Fibroblast of lung (primary cell): ENCODE measurements at places on chromosomes 4 and X. TPM values are rescaled to one million over a fixed set of nuclear protein-coding genes. Genes with fewer than 3 reads are reported as not detected.
A peak's percentile ranks its signal among the peaks of the same experiment; 100 is the strongest.

DNA sequence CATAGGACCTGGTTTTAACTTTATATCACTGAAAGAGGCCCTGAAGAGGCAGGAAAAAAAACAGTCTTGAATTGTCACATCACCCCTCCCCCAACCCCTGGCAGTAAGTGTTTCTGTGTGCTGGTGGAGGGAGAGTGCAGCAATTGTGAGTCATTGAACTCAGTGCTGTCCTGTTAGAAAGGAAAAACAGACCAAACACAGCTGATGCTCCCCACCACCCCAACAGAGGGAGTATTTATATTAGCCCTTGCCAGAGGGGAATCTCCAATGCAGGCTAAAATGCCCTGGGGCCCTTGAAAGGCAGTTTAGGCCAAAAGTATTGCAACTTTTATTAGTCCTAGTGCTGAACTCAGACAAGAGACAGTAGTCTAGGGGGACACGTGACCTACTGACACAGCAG lies 197.8 kb upstream of the AGTR2 start:
- peak; percentile 12 for DNase-seq

- no peak for DNase-seq
These were observed 28.8 kb upstream of the IL3RA start for GRCh38 chrX:1307626-1308340.

DNA sequence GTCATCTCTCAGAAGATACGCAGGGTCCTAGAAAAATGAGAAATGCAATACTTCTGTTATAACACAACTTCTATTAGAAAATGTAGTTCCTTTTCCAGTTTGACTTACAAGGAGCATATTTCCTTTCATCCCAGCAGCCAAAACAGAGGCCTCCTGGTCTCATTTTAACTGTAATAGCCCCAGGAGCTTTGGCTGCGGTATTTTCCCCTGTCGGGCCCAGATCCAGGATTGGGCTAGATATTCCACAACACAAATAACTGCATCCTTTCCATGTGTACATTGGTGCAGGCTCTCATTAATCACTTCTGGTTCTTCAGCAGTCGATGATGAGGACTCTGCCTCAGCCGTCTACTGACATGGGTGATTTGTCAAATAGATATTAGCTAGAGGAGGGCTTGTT lies 166.1 kb downstream of the TENM3 start:
- peak; percentile 29 for DNase-seq

DNA sequence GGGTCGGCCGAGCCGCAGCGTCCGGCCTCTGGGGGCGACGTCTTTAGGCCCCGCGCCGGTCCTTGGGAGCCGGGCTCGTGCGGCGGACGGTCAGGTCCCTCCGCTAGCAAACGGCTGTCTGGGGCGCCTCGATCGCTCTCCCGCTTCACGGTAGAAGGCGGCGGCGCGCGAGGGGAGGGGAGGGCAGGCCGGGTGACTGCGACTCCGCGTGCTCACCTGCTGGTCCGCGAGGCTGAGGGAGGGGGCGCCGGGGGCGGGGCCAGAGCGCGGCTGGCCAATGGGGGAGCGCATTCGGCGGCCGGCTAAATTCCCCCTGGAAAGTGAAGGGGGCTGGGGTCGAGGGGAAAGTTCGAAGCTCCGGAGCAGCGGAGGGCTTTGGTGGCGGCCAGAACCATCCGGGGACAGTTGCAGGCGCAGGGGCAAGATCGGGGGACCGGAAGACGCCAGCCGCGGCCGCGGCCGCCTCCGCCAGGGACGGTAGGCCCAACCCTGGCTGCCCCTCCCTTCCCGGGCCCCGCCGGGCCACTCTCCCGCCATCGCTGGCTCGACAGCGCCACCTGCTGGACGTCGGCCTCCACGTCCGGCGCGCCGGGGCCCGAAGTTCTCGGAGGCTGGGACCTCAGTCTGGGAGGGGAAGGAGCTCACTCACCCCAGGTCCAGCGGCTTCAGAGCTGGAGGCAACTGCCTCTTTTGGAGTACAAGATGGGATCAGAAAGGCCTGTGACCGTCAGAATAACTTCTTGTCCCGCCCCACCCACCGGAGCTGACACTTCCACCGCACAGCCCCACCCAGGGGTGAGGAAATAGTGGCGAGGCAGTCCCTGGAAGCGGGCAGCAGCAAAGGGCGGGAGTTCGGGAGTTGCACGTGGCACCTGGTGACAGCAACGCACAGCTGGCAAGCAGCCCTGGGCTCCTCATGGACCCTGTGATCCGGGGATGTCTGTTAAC lies 49.9 kb downstream of the ELF4 start:
- DNase-seq: peak; percentile 53

- no peak for DNase-seq
These were observed 97.8 kb downstream of the SYTL5 start for GRCh38 chrX:38103857-38104812.

DNA sequence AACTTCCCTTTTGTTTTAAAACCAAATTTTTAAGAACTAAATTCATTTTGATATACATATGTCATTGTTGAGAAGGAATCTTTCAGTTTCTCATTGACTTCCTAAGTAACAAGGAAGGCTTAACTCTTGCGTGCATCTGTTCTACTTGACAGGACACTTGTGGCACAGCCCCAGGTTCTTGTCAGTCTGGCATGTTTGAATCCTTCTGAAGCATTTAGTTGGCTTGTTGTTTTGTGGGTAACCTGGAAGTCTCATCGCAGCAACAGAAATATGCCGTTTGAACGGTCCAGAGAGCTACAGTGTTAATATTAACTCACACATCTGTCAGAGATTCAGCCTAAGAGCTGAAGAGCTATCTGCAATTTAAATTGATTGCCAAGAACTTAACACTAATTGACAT lies 76.0 kb downstream of the GLRA3 start:
- no peak for DNase-seq

DNA sequence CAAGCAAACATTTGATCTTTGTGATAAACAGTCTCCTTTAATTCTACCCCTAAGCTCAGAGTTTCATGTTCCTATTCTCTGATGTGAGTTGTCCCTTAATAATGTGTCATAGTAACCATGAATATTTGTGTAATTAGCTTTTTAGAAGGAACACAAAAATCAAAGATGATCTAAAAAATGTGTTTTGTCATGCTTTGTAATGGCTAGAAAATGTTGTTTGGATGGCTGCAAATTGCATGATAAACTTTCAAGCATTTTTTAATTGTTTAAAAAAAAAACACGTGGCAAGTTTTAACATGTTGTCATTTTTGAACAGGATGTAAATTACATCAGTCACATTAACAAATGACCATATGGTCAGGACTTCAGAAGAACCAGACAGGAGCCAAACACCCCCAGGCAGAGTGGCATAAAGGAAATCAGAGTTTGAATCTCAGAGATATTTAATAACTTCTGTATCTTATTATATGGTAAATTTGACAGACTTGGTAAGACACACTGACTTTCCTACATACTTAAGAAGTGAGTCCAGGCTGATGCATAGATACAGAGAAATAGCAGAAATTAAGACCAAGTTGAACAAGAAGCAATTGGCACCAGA lies 223.9 kb upstream of the VEGFC start:
- peak; percentile 73 for DNase-seq

DNA sequence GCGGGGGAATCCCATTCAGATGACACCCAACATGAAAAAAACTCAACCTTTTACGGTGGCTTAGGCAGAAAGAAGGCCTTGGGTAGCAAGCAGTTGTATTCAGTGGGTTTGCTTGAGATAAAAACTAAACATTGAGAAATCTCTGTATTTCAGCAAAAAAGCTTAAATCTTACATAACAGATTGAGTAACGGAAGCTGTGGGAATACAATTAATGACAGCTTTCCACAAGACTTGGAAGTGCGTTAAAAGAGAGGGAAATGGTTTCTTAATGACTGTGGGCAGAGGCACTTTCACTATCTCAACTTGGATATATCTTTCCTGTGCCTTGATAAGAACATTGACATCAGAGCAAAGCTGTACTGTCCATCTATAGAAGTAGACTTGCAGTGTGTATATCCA lies 418.5 kb upstream of the HS3ST1 start:
- peak; percentile 23 for DNase-seq

DNA sequence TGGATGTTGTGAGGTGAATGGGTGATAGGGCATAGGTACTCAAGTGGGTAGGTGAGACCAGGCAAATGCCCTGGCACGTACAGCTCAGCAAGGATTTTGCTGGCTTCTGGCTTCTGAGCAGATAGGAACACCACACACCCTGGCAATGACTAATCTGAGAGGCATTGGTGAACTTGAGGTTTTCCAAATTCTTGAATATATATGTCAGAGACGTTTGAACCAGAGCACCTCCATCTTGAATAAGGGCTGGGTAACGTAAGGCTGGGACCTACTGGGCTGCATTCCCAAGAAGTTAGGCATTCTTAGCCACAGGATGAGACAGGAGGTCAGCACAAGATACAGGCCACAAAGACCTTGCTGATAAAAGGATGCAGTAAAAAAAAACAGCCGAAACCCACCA lies 204.5 kb downstream of the NLGN4X start:
- no peak for DNase-seq

- peak; percentile 16 for DNase-seq
These were observed 32.2 kb upstream of the PPARGC1A start for GRCh38 chr4:23922013-23922412.

- DNase-seq: peak; percentile 81
These were observed 26.7 kb upstream of the C1QTNF7 start for GRCh38 chr4:15400981-15401671.

GRCh38 chrX:72037601-72038000 lies 94.1 kb downstream of the RTL5 start:
- no peak for DNase-seq

The TGIF2LX gene
- total RNA-seq: not detected in 2 replicates

The ERCC6L gene
- total RNA-seq: 0.66 TPM in 1 of 2 replicates, not detected in the other

The WWC2 gene
- total RNA-seq: 20.8 and 34.0 TPM in 2 replicates

The C4orf36 gene
- total RNA-seq: 2.8 and 6.3 TPM in 2 replicates

The RBM3 gene
- 39.8 and 52.7 TPM in 2 replicates for total RNA-seq

The TMEM255A gene
- under 0.01 TPM in 2 replicates for total RNA-seq

The WDR17 gene
- total RNA-seq: 2.1 and 4.5 TPM in 2 replicates
